ENCODE measurements at places on chromosomes 12 and 14.
A peak's percentile ranks its signal among the peaks of the same experiment; 100 is the strongest.

DNA sequence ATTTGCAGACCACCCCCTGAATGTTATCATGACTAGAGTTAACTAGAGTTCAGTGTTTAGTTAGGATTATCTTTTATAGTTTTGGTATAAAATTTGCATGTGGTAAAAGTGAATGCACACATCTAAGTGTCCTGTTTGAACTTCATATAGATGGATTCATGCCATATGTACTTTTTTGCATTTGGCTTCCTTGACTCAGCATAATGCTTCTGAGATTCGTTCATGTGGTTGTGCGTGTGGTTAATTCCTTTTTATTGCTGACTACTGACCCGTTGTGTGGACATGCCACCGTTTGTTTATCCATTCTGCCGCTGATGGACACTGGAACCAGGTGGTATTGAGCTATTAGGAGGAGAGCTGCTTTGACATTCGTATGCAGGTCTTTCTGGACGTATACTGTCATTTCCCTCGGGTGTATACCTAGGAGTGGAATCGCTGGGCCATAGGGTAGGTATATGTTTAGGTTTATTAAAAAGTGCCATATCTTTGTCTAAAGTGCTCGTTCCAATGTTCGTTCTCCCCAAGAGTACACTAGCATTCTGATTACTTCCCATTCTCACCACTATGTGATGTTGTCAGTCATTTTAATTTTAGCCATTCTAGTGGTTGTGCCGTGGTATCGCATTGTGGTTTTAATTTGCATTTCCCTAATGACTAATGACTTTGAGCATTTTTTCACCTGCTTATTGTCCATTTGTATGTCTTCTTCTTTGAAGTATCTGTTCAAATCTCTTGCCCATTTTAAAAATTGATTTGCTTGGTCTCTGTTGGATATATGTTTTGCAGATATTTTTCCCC lies 37.7 kb downstream of the RIN3 start:
- DNase-seq = no peak

DNA sequence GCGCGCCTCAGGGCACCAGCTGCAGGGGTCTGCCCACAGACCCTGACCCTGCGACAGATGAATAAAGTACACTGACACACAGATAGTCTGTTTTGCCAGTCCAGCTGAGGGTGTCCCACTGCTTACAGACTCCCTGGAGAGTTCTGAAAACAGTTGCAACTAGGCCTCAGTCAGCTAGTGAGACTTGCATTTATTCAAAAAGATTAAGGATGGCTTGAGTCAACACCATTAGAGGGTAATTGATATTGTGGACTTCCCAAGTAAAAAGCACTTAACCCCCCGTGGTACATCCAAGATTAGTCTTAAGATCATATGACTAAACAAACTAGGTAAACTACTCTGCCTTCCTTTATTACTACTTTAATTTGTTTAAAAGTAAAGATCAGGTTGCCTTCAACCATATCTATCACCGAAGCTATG lies 11.1 kb upstream of the PSEN1 start:
- DNase-seq = no peak

- no peak for DNase-seq
Observed at GRCh38 chr14:91229005-91229382, 15.5 kb downstream of the GPR68 start.

DNA sequence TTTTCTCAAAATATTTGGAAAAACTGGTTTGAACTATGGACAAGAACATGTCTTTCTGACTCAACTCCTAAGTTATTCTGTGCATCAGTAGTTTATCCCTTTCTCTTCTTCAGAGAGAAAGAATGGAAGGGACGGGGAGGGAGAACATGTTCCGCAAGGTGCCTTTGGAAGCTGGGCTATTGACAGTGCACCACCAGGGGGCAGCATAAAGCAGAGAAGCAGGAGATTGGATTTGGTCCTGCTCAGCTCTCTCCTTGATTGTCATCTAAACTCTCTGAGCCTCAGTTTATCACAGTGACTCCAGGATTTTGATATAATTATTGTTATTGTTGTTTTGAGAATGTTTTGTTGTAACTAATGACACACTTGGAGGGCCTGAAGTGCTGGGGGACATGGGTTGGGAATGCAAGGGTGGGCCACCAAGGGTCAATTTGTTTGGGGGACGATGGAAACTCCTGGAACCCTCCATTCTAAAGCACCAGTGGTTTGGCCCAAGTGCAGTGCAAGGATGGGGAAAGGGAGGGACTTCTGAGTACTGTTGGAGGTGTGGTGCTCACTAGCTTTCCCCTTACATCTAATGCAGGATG lies 45.3 kb upstream of the ANO6 start:
- peak; percentile 63 for DNase-seq

- peak; percentile 57 for DNase-seq
Observed at GRCh38 chr12:121697093-121697698, 15.4 kb upstream of the TMEM120B start.

DNA sequence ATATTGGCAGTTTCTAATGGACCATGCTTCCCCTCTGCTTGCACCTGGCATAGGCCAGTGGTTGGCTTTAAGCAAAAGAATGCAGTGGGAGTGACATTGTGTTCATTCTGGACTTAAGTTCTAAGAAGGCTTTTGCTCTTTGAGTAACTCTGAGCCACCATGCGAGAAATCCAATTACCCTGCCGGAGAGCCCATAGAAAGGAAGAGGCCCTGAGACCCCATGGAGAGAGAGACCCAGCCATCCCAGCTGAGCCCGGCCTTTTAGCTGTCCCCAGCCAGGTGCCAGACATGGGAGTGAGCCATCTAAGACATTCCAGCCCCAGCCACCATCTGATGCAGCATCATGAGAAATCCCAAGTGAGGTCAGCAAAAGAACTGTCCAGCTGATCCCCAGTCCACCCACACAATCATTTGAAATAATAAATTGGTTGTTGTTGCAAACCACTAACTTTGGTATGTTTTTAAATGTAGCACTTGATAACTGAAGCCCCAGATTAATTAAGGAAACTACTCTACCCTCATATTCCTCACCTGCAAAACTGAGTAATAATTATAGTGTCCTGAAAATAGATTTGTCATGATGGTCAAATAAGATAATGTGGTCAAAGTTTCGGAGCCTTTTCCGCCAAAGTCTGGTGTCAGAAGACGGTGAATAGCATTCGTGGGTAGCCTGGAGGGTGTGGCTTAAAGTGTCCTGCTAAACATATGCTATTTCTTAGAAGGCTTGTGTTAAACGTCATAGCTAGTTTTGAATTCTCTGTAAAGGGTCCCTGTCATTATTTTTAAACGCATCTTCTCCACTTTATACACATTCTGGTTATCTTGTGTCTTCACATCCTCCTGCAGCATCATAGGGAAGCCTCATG lies 166.6 kb upstream of the PELI2 start:
- no peak for DNase-seq

DNA sequence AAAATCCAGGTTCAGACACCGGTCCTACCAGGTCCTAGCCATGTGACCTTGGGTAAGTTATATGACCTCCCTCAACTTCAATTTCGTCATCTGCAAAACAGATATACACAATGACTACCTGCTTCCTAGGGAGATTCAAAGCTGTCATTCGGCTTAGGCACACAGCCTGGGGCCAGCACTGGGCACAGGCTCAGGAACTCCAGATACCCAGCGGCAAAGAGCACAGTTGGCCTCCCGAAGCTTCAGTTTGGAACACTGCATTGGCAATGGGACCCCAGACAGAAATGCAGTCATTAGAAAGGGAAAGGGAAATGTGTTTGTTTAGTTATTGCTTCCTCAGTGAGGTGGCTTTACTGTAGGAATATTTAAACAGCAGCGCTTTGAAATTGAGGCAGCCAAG lies 11.4 kb downstream of the PLEKHG6 start:
- no peak for DNase-seq

GRCh38 chr12:53145383-53146260 lies 34.9 kb upstream of the ZNF740 start:
- DNase-seq = peak; percentile 14

- no peak for DNase-seq
Observed at GRCh38 chr12:55816881-55817344, 611 bp downstream of the SARNP start.

DNA sequence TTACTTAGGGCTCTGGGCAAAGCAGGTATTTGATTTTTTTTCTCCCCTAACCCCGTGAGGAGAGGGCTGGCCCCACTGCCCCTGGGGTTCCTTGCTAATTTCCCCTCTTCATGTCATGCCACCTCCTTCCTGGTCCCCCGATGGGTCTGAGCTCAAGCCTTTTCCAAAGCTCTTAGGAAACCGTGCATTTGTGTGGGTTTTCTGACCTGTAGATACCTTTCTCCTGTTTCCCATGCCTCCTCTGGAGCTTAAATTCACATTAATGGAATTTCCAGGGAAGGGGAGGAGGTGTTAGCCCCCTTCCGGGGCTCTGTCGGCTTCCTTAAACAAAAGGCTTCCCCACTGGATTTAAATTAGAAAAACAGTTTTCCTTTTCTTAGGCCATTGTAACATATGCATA lies 12.6 kb downstream of the SFSWAP start:
- DNase-seq = no peak

DNA sequence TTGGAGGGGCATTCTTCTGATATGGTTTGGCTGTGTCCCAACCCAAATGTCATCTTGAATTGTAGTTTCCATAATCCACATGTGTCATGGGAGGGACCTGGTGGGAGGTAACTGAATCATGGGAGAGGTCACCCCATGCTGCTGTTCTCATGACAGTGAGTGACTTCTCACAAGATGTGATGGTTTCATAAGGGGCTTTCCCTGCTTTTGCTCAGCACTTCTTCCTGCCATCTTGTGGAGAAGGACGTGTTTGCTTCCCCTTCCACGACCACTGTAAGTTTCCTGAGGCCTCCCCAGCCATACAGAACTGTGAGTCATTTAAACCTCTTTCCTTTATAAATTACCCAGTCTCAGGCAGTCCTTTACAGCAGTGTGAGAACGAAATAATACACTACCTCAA lies 382.4 kb downstream of the VRK1 start:
- no peak for DNase-seq

- DNase-seq = no peak
Observed at GRCh38 chr14:66330228-66330627, 155.9 kb upstream of the CCDC196 start.

GRCh38 chr12:79375050-79375449 lies 315.7 kb downstream of the PAWR start:
- peak; percentile 68 for DNase-seq

GRCh38 chr14:72892103-72892878 lies 1.6 kb downstream of the DPF3 start:
- DNase-seq = no peak

DNA sequence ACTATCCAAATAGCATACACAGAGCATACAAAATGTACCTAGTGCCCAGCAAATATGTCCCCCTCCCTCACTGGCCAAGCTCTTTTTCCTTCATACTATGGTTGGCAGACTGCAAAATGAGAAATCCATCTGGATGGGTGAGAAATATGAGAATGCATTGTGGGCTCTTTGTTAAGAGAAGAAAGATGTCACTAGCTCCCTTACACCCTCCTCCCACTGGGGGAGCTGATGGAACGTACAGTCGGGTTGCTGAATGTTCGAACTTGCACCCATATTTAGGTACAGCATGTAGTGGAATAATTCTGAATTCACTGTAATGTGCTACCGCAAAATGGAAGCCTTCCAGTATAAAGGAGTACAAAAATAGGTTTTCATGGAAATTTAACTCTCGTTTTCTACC lies 377.4 kb downstream of the GRIN2B start:
- DNase-seq = no peak

DNA sequence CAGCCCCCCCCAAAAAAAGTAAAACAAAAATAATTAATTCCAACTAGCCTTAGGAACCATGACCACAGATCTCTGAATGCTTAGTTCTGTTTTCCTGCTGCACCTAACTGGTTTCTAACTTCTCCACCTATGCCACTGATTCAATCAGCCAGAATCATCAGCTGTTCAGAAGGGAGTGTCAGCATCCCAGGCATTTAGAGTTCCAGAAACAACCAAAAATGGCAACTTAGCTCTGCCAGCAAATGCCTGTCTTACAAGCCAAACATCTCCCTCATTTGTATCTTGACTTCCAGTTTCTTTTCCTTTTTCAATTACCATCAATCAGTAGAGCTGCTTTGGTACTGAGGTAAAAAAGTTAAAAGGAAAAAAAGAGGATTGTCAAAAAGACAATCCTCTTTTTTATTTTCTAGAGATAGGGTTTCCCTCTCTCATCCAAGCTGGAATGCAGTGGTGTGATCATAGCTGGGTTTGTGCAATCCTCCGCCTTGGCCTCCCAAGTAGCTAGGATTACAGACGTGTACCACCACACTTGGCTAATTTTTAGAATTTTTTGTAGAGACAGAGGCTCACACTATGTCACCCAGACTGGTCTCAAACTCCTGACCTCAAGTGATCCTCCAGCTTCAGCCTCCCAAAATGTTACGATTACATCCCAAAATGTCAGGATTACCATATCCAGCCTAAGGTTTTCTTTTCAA lies 45.2 kb upstream of the ISM2 start:
- DNase-seq = no peak

- no peak for DNase-seq
Observed at GRCh38 chr12:104699489-104700190, 242.9 kb downstream of the CHST11 start.

Data from bronchial epithelial cell (primary cell).